ENCODE measurements at places on chromosomes 3 and 15. TPM values are rescaled to one million over a fixed set of nuclear protein-coding genes. Genes with fewer than 3 reads are reported as not detected.

Gene KBTBD13
- not detected for total RNA-seq

Gene GRIP2
- total RNA-seq = not detected

Gene BFSP2
- total RNA-seq = 1.1 TPM

Gene CELF6
- 0.20 TPM for total RNA-seq

Gene PIK3CA
- total RNA-seq = 14.1 TPM

Gene DOCK3
- total RNA-seq = 4.2 TPM

GRCh38 chr3:62558549-62559112 is 185.3 kb upstream of the FEZF2 start:
- H3K27me3 ChIP-seq = no peaks in the 10 kb centered on the region
- H3K36me3 ChIP-seq = no peaks in the 10 kb centered on the region
- DNase-seq = peak; percentile 14

- H3K36me3 ChIP-seq = no peaks in the 10 kb centered on the region
- H3K4me1 ChIP-seq = no peaks in the 10 kb centered on the region
- DNase-seq = no peak
- H3K27me3 ChIP-seq = peaks cover 3% of the 10 kb centered on the region
- no peak overlapping the region for H3K4me3 ChIP-seq
These were observed 529.0 kb upstream of the NECTIN3 start for GRCh38 chr3:110542552-110543150.

GRCh38 chr15:74320352-74321247 is 46.8 kb downstream of the CYP11A1 start:
- peak overlapping the region; percentile 57 for H3K27ac ChIP-seq
- DNase-seq = peak; percentile 75
- H3K27me3 ChIP-seq = no peaks in the 10 kb centered on the region
- H3K4me1 ChIP-seq = peaks cover 45% of the 10 kb centered on the region
- no peaks in the 10 kb centered on the region for H3K36me3 ChIP-seq
- H3K4me3 ChIP-seq = no peak overlapping the region

DNA sequence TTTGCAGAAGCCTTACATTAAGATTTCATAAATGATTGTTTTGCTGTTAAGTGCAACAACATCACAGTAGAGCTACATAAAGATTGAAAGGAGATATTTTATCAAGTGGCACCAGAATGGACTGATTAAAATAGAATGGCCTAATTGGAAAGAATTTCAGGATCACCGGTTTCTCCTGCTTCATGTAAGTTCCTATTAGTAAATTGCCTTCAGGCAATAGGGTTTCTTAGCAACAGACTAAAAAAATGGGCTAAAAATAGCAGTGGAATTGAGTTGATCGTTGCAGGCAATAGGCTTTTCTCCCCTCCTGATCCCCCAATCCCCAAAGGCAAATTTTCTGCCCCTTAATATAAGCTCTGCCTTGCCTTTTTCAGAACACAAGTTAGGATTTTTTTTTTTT is 917 bp downstream of the LNP1 start:
- peak overlapping the region; percentile 84 for H3K4me3 ChIP-seq
- DNase-seq = no peak
- peaks cover 43% of the 10 kb centered on the region for H3K4me1 ChIP-seq
- peak overlapping the region; percentile 98 for H3K27ac ChIP-seq
- peaks cover 28% of the 10 kb centered on the region for H3K36me3 ChIP-seq

GRCh38 chr3:86814918-86815655 is 175.9 kb downstream of the VGLL3 start:
- H3K36me3 ChIP-seq = no peaks in the 10 kb centered on the region
- no peak overlapping the region for H3K27ac ChIP-seq
- no peak for DNase-seq
- no peaks in the 10 kb centered on the region for H3K4me1 ChIP-seq
- no peak overlapping the region for H3K4me3 ChIP-seq

DNA sequence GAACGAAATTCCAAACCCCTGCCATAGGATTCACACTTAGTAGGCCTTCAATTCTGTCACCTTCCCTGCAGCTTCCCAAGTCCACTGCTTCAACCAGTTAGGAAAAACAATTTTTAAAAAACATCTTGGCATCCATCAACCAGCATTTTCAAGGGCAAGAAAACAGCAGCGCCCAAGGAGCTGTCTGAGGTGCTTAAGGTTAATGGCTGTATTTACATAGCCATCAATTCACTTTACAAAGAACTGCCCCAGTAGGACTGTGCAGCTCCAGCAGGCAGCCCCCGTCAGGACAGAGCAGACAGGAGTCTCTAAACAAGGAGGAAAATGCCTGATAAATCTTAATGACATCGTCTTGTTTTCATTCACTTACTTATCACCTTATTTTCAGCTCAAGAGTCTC is 13.3 kb downstream of the TAFA4 start:
- no peaks in the 10 kb centered on the region for H3K4me1 ChIP-seq
- no peak overlapping the region for H3K27ac ChIP-seq
- H3K36me3 ChIP-seq = no peaks in the 10 kb centered on the region
- H3K4me3 ChIP-seq = no peak overlapping the region
- DNase-seq = no peak

GRCh38 chr3:132047209-132047608 is 12.4 kb upstream of the CPNE4 start:
- no peaks in the 10 kb centered on the region for H3K27me3 ChIP-seq
- DNase-seq = no peak
- no peaks in the 10 kb centered on the region for H3K4me1 ChIP-seq
- no peaks in the 10 kb centered on the region for H3K36me3 ChIP-seq

- no peak for DNase-seq
- no peaks in the 10 kb centered on the region for H3K4me1 ChIP-seq
- H3K36me3 ChIP-seq = no peaks in the 10 kb centered on the region
These were observed 50.8 kb upstream of the PSMD6 start for GRCh38 chr3:64074060-64074459.

- H3K27ac ChIP-seq = no peak overlapping the region
- peaks cover 15% of the 10 kb centered on the region for H3K4me1 ChIP-seq
- no peak for DNase-seq
- no peaks in the 10 kb centered on the region for H3K36me3 ChIP-seq
These were observed 830 bp downstream of the SEMA4B start for GRCh38 chr15:90201944-90202375.

DNA sequence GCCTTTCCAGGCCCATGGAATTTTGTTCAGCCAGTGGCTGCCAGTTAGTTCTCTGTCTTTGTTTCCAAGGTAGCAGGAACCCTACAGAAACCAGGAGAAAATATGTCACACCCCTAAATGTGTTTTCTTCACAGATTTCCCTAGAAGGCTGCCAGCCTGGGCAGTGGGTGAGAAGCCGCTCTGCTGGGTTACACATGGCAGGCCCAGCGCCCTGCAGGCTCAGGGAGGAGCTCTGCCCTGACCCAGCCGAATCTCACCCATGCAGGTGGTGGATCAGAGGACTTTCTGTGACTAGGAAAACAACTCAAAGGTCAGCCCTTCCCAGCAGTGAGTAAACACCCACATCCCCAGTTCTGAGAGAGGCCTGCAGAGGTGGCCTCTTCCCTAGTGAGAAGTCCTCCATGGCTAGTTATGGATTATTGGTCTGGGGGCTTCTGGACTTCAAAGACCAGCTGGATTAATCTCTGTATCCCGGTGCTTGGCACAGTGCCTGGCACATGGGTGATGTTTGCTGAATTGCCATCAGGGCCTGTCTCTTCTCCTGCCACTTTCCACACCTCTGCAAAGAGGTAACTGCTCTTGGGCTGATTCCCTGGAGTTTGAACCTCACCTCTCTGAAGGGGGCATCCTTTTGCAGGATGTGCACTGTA is 34.7 kb upstream of the BDH1 start:
- no peaks in the 10 kb centered on the region for H3K27me3 ChIP-seq
- peak overlapping the region; percentile 62 for H3K4me3 ChIP-seq
- peaks cover 34% of the 10 kb centered on the region for H3K4me1 ChIP-seq
- peak; percentile 27 for DNase-seq
- peaks cover 2% of the 10 kb centered on the region for H3K36me3 ChIP-seq
- H3K27ac ChIP-seq = peak overlapping the region; percentile 87

- peaks cover 15% of the 10 kb centered on the region for H3K27me3 ChIP-seq
- peak; percentile 23 for DNase-seq
- peaks cover 15% of the 10 kb centered on the region for H3K36me3 ChIP-seq
- H3K27ac ChIP-seq = peak overlapping the region; percentile 86
These were observed 45.4 kb downstream of the BTD start for GRCh38 chr3:15646851-15647511.

Data from activated CD8-positive, alpha-beta T cell treated with anti-CD3 and anti-CD28 coated beads for 36 hours (primary cell).